Left renal pelvis (tissue), 4 donors: ENCODE measurements at places on chromosomes 2 and 18. TPM values are rescaled to one million over a fixed set of nuclear protein-coding genes. Genes with fewer than 3 reads are reported as not detected.

DNA sequence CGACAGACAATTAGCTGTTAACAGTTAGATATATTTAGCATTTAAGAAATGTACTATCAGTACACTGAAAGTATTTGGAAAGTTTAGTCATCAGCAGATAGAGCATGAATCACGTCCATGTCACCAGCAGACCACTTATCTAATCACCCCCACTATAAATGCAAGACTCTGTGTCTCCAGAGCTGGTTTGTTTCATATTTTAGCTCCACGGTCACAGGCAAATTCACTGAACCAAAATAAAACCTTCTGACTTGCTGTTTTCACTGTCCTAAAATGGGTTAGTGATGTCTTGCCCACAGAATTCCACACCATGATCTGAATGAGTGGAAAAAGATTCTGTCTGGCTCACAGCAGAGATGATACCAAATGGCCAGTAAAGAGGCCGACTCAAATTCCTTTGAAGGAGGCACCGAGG, 64.9 kb downstream of the CDH2 start:
- no peak for DNase-seq

DNA sequence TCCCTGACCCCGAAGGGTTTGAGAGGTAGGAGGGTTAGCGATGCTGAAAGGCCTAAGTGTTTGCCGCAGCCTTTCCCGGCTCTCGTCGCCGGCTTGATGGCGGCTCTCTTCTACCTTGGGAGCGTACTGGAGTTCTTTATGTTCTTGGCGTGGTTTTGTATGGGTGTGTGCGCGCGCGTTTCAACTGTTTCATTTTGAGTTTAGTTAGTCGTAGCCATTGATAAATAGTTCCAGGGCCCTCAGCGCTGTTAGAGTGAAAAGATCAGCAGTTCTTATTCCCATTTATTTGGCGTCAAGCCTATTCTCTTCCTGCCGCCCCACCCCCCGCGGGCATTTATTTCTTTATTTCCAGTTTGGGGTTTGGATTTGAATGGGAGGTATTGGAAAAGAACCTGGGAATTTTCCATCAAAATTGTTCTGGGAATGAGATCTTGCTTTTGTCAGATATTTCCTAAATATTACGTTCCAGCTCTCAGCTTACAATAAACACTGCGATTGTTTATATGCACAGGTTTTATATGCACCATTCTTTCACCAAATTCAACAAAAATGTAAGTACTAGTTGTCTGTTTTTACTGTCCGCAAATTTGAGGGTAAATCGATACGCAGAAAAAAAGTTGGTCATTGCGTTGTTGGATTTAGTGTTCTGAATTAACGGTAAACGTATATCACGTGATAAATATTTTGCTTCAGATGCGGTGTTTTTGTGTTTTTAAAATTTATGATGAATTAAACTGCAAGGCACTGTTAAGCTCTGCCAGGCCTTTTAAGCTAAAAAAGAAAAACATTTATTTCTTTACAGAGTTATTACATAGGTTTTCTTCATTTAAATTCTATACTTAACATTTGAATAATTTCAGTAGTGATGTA, 954 bp downstream of the CCNT2 start:
- peak; percentile 17 for DNase-seq

- DNase-seq, result no peak
These were observed 69.8 kb downstream of the DHRS9 start for GRCh38 chr2:169139145-169139544.

GRCh38 chr18:62586781-62587487, 64.1 kb downstream of the ZCCHC2 start:
- DNase-seq, result no peak

- DNase-seq, result no peak
These were observed 208.8 kb downstream of the LDLRAD4 start for GRCh38 chr18:13427354-13427753.

DNA sequence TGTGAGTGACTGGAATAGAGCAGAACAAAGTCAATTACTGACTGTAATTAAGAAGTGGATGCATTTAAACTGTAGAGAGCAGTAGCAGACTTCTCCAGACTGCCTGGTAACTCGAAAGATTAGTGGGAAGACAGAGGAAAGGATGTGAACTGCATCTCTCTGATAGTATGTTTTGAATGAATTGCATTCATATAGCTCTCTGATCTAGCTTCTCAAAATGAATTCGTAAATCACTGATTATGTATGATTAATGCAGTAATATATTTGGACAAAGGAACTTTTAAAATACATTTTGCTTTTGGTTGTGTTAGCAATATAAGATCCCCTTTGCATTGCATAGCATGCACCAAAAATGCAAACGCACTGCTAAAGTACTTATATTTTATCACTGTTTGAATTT, 304.0 kb downstream of the ARHGAP15 start:
- peak; percentile 36 for DNase-seq

DNA sequence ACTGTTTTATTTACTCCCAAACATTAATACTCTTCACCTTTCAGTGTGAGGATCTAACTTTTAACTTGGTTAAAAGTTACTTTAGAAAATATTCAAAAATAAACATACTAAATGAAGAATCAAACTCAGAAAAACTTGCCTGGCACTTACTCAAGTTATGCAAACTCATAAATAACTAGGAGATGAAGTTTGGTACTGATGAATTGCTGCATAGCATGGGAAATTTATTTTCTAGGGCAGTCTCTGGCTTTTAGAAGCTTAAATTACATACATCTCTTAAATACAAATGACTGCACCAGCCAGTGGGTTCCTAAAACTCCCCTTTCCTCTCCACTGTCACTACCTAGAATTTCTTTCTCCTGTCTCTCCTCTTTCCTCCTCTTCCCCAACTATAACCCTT, 46.7 kb upstream of the CREB1 start:
- DNase-seq, result no peak

NGEF gene
- 7.2 TPM for polyA plus RNA-seq

GALNT3 gene
- 2.8 TPM for polyA plus RNA-seq

PLB1 gene
- 0.70 TPM for polyA plus RNA-seq

RAD51AP2 gene
- polyA plus RNA-seq, result 0.20 TPM

SCYGR1 gene
- not detected for polyA plus RNA-seq

ST6GAL2 gene
- polyA plus RNA-seq, result 19.1 TPM

MAP2 gene
- 31.4 TPM for polyA plus RNA-seq

DLX2 gene
- polyA plus RNA-seq, result 0.11 TPM

DNAH6 gene
- 2.2 TPM for polyA plus RNA-seq

KLHL14 gene
- 27.1 TPM for polyA plus RNA-seq
